ENCODE measurements at places on chromosomes 12 and 14. TPM values are rescaled to one million over a fixed set of nuclear protein-coding genes. Genes with fewer than 3 reads are reported as not detected.

- DNase-seq = no peak
- H3K27ac ChIP-seq = peak overlapping the region; percentile 47
- no peaks in the 10 kb centered on the region for H3K4me1 ChIP-seq
- peak overlapping the region; percentile 70 for H3K4me3 ChIP-seq
- no peaks in the 10 kb centered on the region for H3K27me3 ChIP-seq
Observed at GRCh38 chr14:72894623-72895378, 900 bp upstream of the DPF3 start.

- no peaks in the 10 kb centered on the region for H3K36me3 ChIP-seq
- no peaks in the 10 kb centered on the region for H3K27me3 ChIP-seq
- peak; percentile 64 for DNase-seq
- no peak overlapping the region for H3K4me3 ChIP-seq
- H3K27ac ChIP-seq = no peak overlapping the region
Observed at GRCh38 chr14:70665448-70666360, 24.0 kb downstream of the TTC9 start.

DNA sequence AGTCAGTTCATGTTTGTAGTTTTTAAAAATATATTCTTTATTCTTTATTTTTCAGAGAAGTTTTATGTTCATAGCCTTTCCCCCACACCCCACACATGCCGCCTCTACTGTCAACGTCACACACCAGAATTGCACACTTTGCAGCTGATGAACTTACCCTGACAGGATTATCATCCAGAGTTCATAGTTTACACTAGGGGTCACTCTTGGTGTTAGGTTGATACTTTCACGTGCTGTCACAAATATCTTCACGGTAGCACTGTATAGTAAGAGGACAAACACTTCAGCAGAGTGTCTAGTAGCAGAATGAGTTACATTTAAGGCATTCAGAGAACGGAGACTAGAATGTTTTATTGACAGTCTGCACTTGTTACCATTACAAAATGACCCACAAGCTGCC, 5.1 kb downstream of the DPPA3 start:
- no peaks in the 10 kb centered on the region for H3K27me3 ChIP-seq
- no peak overlapping the region for H3K27ac ChIP-seq
- no peak overlapping the region for H3K4me3 ChIP-seq
- no peaks in the 10 kb centered on the region for H3K36me3 ChIP-seq

DNA sequence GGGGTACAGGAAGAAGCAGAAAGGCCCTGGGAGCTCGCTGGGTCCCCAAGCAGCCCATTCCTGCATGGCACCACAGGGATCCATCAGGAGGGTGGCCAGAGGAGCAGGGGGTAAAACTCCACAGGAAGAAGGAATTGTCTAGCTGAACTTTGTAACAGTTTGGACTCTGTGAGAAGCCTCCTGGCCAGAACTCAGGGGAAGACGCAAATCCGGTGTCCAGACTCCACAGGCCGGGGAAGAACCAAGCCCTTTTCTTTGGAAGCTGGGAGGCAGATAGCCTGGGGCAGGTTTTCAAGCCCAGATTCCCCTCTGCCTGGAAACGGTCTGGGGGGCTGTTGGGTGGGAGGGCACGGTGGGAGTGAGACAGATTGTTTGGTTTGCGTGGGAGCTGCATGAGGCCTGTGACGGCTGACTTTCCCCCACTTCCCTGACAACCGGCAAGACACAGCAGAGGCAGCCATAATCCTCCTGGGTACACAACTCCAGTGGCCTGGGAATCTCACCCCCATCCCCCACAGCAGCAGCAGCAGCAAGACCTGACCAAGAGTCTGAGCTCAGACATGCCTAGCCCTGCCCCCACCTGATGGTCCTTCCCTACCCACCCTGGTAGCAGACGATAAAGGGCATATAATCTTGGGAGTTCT, 16.7 kb downstream of the GPHB5 start:
- H3K4me1 ChIP-seq = no peaks in the 10 kb centered on the region
- no peaks in the 10 kb centered on the region for H3K27me3 ChIP-seq
- no peak for DNase-seq
- H3K36me3 ChIP-seq = no peaks in the 10 kb centered on the region
- H3K27ac ChIP-seq = no peak overlapping the region

DNA sequence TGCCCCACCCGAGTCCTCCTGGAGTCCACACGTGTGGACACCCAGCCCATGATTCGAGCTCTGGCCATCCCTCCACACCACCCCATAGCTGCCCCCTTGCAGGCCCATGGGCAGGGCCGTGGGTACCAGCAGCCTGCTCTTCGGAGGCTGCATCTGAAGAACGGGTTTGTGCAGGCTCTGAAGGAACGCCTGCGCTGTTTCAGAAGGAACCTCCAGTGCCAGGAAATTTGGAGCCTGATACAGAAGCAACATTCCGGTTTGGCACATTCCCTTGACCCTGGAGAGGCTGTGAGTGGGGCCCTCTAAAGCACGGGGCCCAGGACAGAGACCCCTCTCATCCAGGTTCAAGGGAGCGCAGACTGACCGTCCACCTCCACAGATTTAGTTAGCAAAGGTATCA, 57.0 kb downstream of the ZNF664 start:
- H3K4me3 ChIP-seq = no peak overlapping the region
- H3K36me3 ChIP-seq = no peaks in the 10 kb centered on the region
- no peaks in the 10 kb centered on the region for H3K4me1 ChIP-seq
- H3K27me3 ChIP-seq = no peaks in the 10 kb centered on the region

DNA sequence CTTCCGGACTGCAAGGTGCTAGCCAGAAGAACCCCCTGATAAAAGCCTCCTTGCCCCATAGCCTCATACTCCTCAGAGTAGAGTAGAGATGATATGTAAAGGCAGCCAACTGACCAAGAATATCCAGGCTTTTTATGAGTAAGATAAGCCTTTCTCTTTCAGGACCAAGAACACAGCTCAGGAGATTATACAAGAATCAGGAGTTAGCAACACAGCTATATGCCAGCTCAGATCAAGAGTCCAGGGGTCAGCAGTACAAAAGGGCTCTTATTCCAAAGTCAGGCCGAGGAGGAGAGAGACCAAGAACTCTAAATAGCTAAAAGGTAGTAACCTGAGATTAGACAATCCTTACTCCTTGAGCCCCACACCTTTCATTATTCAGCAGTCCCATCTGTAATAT, 135.3 kb downstream of the BTG1 start:
- DNase-seq = no peak
- no peaks in the 10 kb centered on the region for H3K27me3 ChIP-seq
- no peaks in the 10 kb centered on the region for H3K36me3 ChIP-seq
- H3K4me1 ChIP-seq = no peaks in the 10 kb centered on the region
- H3K4me3 ChIP-seq = no peak overlapping the region

GRCh38 chr12:70543444-70543843, 93.8 kb downstream of the PTPRB start:
- H3K4me3 ChIP-seq = no peak overlapping the region
- H3K36me3 ChIP-seq = no peaks in the 10 kb centered on the region
- no peak overlapping the region for H3K27ac ChIP-seq
- peaks cover 18% of the 10 kb centered on the region for H3K4me1 ChIP-seq
- no peaks in the 10 kb centered on the region for H3K27me3 ChIP-seq

DNA sequence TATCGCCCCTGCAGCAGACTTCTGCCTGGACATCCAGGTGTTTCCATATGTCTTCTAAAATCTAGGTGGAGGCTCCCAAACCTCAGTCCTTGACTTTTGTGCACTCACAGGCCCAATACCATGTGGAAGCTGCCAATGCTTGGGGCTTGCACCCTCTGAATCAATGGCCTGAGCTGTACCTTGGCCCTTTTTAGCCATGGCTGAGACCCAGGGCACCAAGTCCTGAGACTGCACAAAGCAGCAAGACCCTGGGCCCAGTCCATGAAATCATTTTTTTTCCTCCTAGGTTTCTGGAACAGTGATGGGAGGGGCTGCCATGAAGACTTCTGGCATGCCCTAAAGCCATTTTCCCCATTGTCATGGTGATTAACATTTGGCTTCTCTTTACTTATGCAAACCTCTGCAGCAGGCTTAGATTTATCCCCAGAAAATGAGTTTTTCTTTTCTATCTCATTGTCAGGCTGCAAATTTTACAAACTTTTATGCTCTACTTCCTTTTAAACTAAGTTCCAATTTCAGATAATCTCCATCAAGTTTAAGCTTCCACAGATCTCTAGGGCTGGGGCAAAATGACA, 1445.8 kb upstream of the FLRT2 start:
- no peak for DNase-seq
- H3K4me3 ChIP-seq = no peak overlapping the region
- no peaks in the 10 kb centered on the region for H3K4me1 ChIP-seq
- H3K36me3 ChIP-seq = no peaks in the 10 kb centered on the region
- H3K27me3 ChIP-seq = no peaks in the 10 kb centered on the region
- H3K27ac ChIP-seq = no peak overlapping the region

- no peaks in the 10 kb centered on the region for H3K27me3 ChIP-seq
- H3K4me3 ChIP-seq = no peak overlapping the region
- no peak for DNase-seq
- no peaks in the 10 kb centered on the region for H3K36me3 ChIP-seq
Observed at GRCh38 chr12:46778415-46778814, 47.4 kb downstream of the SLC38A4 start.

- no peaks in the 10 kb centered on the region for H3K27me3 ChIP-seq
- H3K4me3 ChIP-seq = no peak overlapping the region
- no peak for DNase-seq
- no peaks in the 10 kb centered on the region for H3K36me3 ChIP-seq
- H3K27ac ChIP-seq = no peak overlapping the region
- no peaks in the 10 kb centered on the region for H3K4me1 ChIP-seq
Observed at GRCh38 chr12:40921563-40922163, 229.4 kb downstream of the CNTN1 start.

DNA sequence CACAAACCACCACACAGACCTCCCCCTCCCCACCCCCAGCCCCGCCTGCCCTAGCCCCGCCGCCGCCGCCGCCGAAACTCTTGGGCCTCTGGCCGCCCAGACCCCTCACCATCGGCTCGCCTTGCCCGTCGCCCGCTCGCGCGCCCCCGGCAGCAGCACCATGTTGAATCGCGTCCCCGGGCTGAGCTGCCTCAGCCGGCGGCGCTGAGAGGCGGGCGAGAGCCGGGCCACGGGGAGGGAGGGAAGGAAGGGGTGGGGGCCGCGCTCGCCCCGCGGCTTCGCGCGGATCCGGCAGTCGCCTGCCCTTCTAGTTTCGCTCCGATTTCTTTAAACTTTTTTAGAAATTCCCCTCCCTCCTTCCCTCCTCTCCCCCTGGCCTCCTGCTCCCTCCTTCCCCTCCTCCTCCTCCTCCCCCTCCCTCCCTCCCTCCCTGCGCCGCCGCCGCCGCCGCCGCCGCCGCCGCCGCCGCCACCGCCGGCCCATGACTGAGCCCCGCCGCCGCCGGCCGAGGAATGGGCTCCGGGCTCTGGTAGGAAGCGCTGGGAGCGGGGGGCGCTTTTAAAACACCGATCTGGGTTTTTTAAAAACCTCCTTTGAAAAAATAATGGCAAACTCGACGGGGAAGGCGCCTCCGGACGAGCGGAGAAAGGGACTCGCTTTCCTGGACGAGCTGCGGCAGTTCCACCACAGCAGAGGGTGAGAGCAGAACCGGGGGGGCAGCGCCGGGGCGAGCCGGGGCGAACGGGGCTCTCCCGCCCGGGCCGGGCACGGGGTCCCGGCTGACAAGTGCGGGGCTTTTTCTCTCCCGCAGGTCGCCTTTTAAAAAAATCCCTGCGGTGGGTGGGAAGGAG, at the start of gene ARID2:
Gene ARID2, plus strand, starts transcription at position 474 of the 851 bp plus-strand sequence. Its CDS starts 131 bp downstream, at position 605.
- no peaks in the 10 kb centered on the region for H3K36me3 ChIP-seq
- H3K27me3 ChIP-seq = no peaks in the 10 kb centered on the region
- no peaks in the 10 kb centered on the region for H3K4me1 ChIP-seq
- peak within 1 kb of the TSS; percentile 79 for H3K4me3 ChIP-seq
- DNase-seq = peak; percentile 66
- peak within 1 kb of the TSS; percentile 99 for H3K27ac ChIP-seq

- H3K27me3 ChIP-seq = no peaks in the 10 kb centered on the region
- H3K27ac ChIP-seq = no peak overlapping the region
- H3K36me3 ChIP-seq = no peaks in the 10 kb centered on the region
- H3K4me1 ChIP-seq = no peaks in the 10 kb centered on the region
Observed at GRCh38 chr14:65959563-65960024, 526.6 kb upstream of the CCDC196 start.

GRCh38 chr12:12210983-12211382, 55.9 kb downstream of the LRP6 start:
- DNase-seq = no peak
- H3K27me3 ChIP-seq = no peaks in the 10 kb centered on the region
- no peaks in the 10 kb centered on the region for H3K36me3 ChIP-seq
- H3K4me1 ChIP-seq = no peaks in the 10 kb centered on the region

DNA sequence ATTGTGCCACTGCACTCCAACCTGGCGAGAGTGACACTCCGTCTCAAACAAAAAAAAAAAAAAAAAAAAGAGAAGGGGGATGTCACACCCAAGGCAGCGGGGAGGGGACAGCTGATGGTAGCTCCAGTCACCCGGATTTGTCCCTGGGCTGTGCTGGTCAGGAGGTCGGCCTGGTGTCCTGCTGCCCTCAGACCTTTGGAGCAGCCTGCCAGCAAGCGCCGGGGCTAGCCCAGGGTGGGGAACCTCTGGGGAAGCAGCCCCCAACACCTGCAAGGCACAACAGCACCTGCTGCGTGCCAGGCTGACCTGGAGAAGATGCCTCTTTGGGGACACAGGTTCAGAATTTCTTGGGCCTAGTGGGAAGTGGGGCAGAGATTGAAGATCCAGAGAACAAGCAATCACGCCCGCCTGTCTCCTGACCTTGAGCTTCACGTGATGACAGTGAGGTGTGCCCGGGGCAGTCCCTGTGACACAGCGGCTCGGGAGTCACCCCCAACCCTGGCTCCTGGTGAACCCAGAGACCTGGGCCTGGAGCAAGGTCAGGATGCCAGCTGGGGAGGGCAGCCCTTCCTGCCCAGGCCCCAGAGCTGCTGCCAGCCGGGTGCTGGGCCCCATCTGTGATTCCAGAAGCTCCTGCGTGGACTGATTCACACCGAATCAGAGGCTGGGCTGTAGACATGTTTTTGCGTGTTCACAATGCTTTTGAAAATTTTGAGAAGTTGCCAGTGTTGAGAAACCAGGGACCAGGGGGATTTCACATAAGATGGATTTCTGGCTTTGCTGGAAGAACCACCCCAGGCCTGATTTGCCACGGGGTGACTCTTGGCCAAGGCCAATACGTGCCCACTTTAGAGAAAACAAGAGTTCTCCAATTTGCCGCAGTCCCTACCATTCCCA, 66.4 kb downstream of the RFLNA start:
- peak overlapping the region; percentile 91 for H3K27ac ChIP-seq
- no peaks in the 10 kb centered on the region for H3K4me1 ChIP-seq
- H3K4me3 ChIP-seq = no peak overlapping the region
- H3K36me3 ChIP-seq = peaks cover 56% of the 10 kb centered on the region
- no peaks in the 10 kb centered on the region for H3K27me3 ChIP-seq

- no peak for DNase-seq
- no peak overlapping the region for H3K27ac ChIP-seq
- H3K27me3 ChIP-seq = no peaks in the 10 kb centered on the region
- H3K4me1 ChIP-seq = no peaks in the 10 kb centered on the region
- no peaks in the 10 kb centered on the region for H3K36me3 ChIP-seq
Observed at GRCh38 chr12:115752913-115753726, 524.4 kb downstream of the MED13L start.

GRCh38 chr12:98425859-98426258, 89.5 kb upstream of the TMPO start:
- no peak overlapping the region for H3K27ac ChIP-seq
- DNase-seq = no peak
- no peak overlapping the region for H3K4me3 ChIP-seq
- H3K36me3 ChIP-seq = no peaks in the 10 kb centered on the region
- H3K4me1 ChIP-seq = peaks cover 12% of the 10 kb centered on the region

Gene ASIC1
- total RNA-seq = 5.7 TPM

Gene PNP
- total RNA-seq = 51.4 TPM

Gene SYNDIG1L
- total RNA-seq = not detected

Gene DUSP16
- 20.6 TPM for total RNA-seq

Gene GPRC5D
- not detected for total RNA-seq

Gene OAS1
- 73.1 TPM for total RNA-seq

Gene OR4K5
- total RNA-seq = not detected

Gene IRAK3
- total RNA-seq = 3.0 TPM

Gene PLEKHH1
- 69.5 TPM for total RNA-seq

Gene LBHD2
- not detected for total RNA-seq

Gene MUCL1
- total RNA-seq = not detected

Gene LRRC43
- not detected for total RNA-seq

Gene SDS
- not detected for total RNA-seq

Gene TSPAN11
- total RNA-seq = 0.18 TPM

Gene PRICKLE1
- 0.53 TPM for total RNA-seq

Gene ART4
- total RNA-seq = 0.18 TPM

Data from Peyer's patch (tissue), 4 donors.